Endothelial cell of umbilical vein (primary cell): ENCODE measurements at places on chromosomes 16 and 17.

GRCh38 chr16:4561596-4561995 lies 5.5 kb downstream of the C16orf96 start:
- DNase-seq: no peak

GRCh38 chr17:69213059-69213813 lies 15.4 kb downstream of the ABCA10 start:
- DNase-seq: no peak

GRCh38 chr16:1375741-1376410 lies 24.1 kb downstream of the GNPTG start:
- no peak for DNase-seq

- no peak for DNase-seq
Observed at GRCh38 chr17:4542003-4542725, 13.0 kb downstream of the MYBBP1A start.

GRCh38 chr17:27466743-27467375 lies 10.6 kb downstream of the KSR1 start:
- no peak for DNase-seq
